ENCODE measurements at places on chromosomes 7 and 10.

- no peak for DNase-seq
Measured at GRCh38 chr10:100119726-100120125, 38.1 kb upstream of the CPN1 start.

DNA sequence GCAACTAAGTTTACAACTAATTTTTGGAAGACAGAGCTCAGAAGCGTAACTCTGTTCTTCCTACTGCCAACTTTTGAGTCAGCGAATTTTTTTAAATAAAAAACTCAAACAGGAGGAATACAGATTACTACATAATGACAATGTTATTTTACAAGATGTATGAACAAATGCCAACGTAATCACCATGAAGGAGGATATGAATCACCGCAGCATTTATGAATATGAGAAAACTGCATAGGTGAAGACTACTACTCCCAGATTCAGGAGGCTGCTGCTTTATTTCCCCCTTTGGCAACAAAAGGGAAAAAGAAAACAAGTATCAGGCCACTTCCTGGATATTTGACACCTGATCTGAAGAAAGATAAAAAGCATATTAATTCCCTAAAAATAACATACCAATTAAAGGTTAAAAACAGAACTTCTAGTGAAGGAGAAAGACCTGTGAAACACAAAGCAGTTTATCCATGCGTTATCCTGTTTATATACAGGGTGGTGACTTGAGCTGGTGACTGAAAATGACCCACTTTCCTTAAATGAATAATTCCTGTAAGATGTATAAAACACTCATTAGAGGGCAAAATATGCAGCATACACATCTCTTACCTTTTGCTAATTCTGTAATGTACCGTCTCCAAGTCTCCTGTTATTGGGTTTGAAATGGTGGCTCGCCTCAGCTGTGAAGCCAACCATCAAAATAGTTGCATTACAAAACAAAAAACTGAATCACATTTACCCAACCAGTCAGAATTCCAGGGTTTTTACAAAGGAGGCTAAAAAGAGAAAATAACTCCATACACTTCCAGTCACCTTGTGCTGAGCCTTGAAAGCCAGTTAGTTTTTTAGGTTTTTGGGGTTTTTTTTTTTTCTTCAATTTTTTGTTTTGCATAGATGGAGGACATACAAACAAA, 52.0 kb downstream of the P4HA1 start:
- DNase-seq: no peak

DNA sequence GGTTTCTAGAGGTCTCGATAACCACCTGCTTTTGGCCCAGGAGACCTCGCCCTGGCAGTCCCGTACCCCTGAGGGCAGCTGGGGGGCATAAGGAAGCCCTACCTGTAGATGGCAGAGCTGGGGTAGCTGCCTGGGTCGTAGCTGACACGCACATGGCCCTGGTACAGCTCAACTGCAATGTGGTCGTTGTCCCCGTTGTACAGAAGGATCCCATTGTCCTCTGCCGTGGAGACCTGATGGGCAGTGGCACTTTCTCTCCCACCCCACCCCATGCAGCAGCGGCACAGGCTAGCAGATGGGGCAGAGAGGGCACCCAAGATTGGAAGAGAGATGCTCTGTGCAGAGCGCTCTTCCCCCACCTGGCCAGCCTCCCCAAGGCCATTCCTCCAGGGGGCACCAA, 172.5 kb downstream of the LCOR start:
- no peak for DNase-seq

DNA sequence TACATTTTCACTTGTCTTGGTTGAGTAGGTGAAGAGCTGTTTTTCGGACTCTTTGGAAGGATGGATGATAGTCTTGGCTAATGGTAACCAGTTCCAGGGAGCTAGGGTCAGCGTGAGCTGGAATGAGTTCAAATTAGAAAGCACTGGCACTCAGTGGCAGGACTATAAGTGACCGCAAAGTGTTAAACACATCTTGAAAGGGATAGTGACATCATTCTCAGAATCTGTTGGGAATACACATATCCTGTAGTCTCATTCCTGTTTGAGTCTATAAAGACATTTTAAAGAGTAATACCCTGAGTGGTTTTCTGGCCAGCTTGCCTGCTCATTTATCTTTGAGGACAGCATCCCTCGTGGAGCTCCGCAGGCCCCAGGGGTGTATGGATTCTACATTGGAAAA, 56.7 kb upstream of the TMEM248 start:
- no peak for DNase-seq

DNA sequence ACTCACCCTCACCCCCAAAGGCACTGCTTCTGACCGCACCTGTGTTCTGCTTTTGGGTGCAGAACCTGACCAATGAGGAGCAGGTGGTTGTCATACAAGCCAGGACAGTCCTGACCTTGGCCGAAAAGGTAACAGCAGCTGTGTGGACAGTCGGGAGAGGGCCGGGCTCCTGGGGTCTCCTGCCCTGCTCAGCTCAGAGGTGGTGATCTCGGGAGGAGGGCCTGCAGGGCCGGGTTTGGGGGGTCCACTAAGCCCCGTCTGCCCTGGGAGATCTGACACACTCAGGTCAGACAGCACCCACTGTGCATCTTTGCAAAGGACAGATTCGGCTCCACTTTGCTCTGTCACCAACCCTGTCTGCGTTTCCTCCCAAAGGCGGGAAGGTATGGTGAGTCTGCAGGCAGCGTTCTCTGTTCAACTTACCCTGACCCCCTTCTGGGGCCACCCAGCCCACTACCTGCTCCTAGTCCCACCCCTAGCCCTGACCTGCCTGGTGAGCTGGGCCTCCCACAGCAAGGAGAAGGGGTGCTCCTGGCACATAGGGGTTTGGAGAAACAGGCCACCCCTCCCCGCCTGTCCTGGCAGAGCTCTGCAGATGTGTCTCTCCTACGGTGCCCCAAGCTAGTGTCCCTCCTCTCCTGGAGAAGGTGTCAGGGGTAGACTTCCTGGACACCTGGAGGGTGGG, 33.7 kb upstream of the DPYSL4 start:
- no peak for DNase-seq

- no peak for DNase-seq
Measured at GRCh38 chr7:140637400-140637799, 3.2 kb downstream of the DENND2A start.

GRCh38 chr7:82263920-82264782, 179.4 kb downstream of the CACNA2D1 start:
- DNase-seq: peak; percentile 42

- no peak for DNase-seq
Measured at GRCh38 chr10:48843198-48843597, 96.4 kb downstream of the LRRC18 start.

DNA sequence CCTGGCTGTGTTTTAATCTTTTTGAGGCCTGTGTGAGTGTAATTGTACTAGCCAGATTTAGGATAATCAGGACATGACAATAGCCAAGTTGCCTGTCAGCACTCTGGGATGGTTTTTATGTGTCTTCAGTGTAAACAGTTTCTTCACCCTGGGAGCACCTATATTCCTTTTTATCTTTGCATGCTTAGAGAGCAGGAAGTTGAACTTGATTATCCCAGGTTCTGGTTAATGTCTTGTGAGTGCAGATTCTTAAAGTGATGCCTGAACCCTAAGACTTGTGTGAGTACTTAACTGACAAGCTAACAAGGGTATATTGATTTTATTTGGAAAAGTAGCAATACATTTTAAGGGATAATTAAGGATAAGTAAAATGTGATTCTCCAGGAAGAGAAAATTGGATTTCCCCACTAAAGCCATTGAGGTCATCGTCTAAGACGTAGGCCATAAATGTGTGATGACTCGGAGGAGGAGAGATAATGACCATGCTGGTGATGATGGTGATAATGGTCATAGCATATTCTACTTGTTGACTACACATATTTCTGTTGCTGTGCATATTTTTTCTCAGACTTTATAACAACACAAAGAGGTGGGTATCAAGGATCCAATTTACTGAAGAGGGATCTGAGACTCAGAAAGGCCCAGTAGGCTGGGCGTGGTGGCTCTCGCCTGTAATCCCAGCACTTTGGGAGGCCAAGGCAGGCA, 234.7 kb downstream of the CAMK1D start:
- DNase-seq: no peak

- no peak for DNase-seq
Measured at GRCh38 chr7:78594156-78594555, 795.6 kb downstream of the PHTF2 start.

- DNase-seq: peak; percentile 80
Measured at GRCh38 chr7:86469680-86470295, 173.9 kb upstream of the GRM3 start.

- DNase-seq: peak; percentile 60
Measured at GRCh38 chr7:100563809-100564400, 9.8 kb downstream of the SAP25 start.

- DNase-seq: peak; percentile 8
Measured at GRCh38 chr10:97714401-97715258, 1.1 kb downstream of the MARVELD1 start.

DNA sequence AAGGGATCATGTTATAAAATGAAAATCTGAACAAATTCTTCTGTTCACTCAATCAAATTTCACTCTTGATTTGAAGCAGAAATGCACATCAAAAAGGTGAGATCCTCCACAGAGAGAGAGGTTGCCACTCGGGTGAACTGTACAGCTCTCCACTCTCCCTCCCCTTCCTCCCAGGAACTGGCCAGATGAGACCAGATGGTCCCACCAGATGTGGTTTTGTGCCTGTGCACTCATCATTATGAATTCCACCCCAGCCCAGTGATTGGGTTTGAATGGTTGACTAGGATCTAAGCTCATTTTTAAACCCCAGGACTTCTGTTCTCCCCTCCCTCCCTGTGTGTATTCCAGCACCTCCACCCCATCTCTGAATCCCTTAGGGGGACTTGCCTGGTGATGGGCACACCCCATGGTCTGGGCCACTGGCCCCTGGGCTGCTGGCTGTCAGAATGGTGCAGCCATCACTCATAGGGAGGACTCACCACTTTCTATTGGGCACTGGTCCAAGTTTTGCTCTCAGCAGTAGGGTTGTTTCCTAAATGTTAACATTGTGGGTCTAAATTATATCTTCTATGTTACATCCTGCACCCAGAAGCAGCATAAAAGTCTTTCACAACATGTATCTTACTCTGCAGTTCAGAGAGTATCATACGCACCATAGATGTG, 393.1 kb downstream of the TNS3 start:
- peak; percentile 91 for DNase-seq

DNA sequence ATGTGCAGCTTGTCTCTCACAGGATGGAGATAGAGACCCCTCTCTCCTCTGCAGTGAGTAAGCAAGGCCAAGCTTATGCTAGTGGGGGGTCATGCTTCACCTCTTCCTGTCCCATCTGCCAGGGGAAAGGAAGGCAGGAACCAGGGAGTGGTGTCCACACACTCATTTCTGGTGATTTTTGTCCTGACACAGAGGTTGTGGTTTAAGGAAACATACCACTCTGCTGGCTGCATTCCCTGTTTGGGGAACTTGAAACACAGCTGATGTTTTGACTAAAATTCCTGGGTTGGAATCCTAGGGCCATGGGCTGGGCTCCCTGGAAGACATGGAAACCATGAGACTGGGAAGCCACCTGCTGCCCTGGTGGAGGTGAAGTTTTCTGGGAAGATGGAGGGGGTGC, 21.4 kb downstream of the C10orf120 start:
- DNase-seq: no peak

DNA sequence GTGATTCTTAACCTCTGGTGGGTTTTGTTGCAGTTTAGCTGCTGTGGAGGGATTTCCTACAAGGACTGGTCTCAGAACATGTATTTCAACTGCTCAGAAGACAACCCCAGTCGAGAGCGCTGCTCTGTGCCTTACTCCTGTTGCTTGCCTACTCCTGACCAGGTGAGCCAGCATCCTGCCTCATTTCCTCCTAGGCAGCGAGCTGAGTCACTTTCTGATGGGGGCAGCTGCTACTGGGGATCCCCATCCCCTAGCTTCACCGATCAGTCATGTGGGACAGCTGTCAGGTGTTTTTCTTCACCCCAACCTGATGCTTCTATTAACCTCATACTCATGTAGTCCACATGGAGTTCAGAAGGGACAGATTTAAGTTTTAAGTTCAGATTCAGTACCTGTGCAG, 21.7 kb upstream of the SMO start:
- no peak for DNase-seq

DNA sequence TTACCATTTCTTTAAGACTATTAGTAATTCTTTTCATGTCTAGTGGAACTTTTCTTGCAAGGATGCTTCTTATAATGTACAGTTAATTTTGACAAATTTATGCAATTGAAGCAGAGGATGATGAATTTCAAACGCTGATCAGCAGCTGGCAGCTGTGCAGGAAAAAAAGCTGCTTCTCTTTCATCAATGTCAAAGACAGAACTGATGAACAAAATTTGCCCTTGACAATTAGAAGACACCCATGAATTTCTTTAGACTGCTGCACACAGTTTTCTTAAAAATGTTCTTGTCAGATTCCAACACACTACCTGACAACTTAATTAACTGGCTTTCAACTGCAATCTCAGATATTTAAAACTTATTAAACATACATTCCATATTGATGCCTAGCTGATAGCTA, 138.3 kb downstream of the SKAP2 start:
- DNase-seq: no peak

GRCh38 chr10:70122742-70123141, 9.9 kb downstream of the AIFM2 start:
- DNase-seq: no peak

- DNase-seq: no peak
Measured at GRCh38 chr10:80691441-80691840, 153.7 kb downstream of the SH2D4B start.

DNA sequence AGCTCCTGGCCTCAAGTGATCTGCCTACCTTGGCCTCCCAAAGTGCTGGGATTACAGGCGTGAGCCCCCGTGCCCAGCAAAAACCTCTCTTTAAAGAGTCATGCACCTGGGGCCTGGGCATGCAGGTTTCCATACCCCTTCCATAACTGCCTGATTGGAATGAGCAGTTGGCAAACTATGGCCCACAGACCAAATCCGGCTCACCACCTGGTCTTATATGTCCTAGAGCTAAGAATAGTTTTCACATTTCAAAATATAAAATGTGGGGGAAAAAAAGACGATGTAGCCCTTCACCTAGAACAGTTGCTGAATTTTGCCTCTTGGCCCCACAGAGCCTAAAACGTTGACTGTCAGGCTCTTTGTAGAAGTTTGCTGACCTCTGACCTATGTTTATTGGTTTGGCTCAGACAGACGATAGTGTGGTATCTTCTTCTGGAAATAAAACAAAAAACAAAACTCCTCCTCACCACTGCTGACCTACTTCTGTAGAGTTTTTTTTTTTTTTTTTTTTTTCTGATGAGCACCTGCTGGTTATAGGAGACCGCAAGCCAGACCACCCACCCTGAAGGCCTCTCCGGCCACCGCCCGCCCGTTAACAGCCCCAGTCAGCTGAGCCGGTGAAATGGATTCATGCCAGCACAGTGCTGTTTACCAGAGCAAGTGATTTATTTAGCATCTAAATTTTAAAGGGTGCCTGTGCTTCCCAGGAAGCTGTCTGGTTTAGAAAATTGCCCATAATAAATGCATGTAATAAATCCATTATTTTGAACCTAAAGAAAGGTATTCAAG, 33.5 kb upstream of the SFRP5 start:
- DNase-seq: no peak

GRCh38 chr7:44348300-44348699, 22.9 kb upstream of the CAMK2B start:
- no peak for DNase-seq
